NCI-H1930 (cell line): ENCODE measurements at places on chromosomes 2 and 18.

- no peak for DNase-seq
Observed at GRCh38 chr18:58669731-58670378, 1.4 kb upstream of the MALT1 start.

DNA sequence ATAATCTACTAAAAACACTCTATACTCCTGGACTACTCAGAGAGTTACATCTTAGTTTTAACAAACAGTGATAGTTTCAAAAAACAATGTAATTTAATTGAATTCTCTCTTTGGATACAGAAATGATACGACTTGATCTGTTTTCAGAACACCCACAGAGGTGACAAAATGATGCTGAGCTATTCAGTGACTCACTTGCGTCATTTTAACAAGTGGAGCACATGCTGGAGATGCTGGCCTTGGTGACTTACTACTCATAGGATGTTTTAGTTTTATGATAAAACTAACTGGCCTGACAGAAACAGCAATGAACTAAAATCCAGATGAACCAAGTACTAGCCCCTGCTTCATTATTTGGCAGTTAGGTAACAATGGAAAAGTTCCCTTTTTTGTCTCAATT lies 101.3 kb upstream of the ITGB6 start:
- no peak for DNase-seq

DNA sequence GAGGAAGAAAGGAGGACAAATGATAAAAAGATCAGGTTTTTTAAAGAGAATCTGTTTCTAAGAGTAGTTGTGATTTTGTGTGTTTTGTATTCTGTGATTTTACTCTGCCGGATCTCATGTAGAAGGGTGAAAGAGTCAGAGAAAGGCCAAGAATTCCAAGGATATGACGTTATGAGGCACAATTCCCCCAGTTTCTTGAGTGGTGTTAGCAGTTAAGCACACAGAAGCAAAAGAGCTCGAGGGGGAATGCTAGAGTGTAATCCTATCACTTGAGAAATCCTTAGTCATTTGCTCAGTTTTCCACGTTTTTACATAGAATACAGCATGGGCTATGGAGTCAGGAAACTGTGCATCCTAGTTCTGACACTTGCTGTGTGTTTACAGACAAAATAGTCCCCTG lies 34.8 kb downstream of the METTL4 start:
- no peak for DNase-seq

DNA sequence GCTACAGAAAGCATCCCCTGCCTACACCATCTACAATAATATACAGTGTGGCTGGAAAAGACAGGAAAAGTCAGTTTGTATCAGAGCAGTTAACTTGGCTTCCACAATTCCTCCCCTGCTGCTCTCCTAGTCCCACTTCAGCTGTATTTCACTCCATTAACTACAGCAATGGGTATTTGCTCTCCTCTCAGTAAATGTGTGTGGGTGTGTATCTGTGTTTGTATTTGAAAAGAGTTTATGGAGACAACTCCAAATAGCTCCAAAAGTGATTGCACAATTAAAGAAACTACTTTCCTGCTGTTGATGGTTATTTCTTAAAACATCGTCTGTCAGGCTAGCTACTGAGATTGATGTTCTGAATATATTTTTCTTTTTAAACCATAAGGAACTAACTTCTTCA lies 333.7 kb upstream of the FIGN start:
- DNase-seq, result peak; percentile 12

GRCh38 chr2:42118754-42119569 lies 50.2 kb upstream of the EML4 start:
- DNase-seq, result no peak

DNA sequence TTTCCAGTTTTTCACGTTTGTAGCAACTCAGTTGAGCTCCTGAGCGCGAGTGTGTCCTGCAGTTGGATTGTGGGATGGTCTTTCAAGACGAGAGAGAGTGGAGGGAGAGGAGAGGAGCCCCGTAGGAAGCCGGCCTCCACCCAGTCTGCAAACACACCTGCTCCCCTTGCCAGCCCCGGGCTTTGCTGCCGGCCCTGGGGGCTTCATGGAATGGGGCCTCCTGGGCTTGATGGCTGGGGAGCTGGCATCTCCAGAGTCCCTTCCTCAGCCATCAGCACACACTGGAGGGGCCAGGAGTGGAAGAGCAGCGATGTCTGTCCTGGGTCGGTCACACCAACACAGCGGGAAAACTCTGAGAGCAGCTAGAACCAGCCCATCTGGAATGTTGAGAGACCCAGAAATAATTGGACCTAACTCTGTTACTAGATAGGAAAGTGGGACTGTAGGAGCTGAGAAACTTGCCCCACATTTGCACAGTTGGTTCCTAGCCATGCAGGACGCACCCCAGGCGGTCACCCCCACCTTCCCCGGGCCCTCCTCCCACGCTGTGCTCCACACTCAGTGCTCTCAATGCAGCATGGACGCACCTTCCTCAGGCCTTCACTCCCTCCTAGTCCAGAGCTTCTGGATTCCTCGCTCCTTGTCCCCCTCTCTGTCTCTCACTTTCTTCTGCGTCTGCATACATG lies 69.6 kb downstream of the PTGR3 start:
- no peak for DNase-seq

DNA sequence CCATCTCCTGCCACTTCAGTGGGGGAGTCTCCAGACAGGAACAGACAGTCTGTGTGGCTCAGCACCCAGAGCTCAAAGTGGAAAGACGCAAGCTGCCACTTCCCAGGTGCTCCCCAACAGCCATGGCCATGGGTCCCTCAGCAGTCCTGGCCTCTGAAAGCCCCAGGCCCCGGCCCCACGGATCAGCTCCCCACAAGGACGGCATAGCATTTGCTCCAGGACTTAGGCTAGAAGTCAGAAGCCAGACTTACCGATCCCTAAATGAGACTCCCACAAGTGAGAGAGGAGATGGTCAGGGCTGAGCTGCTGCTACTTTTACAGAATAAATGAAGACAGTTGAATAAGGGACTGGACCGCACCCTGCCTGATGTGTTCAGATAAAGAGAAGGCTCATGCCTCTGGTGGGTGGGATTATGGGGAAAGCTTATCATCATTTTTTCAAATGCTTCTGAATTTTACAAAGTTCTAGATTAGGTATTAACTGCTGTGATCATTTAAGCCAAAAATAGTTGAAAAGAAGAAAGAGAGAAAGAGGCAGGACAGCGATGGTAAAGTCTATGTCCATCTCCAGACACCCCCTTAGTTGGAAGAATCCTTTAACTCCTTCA lies 50.5 kb downstream of the ADD2 start:
- no peak for DNase-seq

DNA sequence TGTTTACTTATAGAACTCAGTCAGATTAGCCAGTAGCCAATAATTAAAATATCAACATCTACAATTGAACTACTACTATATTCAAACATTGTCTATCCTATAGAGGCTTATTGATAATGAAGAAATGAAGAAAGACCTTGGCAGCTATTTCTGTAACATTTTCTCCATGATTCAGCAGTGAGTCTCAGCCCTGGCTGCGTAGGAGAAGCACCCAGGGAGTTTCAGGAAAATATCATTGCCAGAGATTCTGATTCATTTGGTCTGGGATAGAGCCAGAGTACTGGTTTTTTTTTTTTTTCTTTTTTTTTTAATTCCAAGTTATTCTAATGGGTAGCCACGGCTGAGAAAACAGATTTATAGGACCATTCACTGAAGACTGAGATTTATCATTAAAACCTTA lies 404.8 kb downstream of the TXNL1 start:
- no peak for DNase-seq

DNA sequence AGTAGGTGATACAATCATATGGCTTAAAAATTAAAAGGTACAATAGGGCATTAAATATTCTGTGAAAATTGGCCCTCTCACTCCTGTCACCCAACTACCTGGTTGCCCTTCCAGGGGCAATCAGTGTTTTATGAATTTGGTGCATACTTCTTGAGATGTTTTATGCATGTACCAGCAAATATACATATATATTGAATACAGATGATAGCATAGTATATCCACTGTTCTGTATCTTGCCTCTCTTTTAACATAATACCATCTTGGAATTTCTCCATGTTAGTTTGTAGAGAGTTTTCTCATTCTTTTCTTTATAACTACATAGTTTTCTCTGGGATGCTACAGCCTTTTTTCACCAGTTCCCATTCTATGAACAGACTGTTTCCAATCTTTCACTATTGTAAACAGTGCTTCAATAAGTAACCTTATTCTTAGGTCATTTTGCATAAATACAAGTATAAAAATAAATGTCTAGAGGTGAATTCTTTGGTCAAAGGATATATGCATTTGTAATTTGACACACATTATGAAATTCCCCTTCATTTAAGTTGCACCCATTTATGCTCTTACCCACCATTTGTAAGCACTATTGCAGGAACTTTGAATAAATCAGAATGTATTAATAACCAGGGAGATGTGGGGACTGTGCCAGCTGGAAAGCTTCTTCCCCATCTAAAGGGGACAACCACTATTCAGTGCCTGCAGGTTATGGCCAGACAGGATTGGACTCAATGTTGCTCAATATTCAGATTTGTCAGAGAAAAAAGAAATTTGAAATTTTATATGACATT lies 225.4 kb downstream of the STK39 start:
- DNase-seq, result no peak

GRCh38 chr18:45637546-45638327 lies 22.5 kb downstream of the SLC14A2 start:
- no peak for DNase-seq

DNA sequence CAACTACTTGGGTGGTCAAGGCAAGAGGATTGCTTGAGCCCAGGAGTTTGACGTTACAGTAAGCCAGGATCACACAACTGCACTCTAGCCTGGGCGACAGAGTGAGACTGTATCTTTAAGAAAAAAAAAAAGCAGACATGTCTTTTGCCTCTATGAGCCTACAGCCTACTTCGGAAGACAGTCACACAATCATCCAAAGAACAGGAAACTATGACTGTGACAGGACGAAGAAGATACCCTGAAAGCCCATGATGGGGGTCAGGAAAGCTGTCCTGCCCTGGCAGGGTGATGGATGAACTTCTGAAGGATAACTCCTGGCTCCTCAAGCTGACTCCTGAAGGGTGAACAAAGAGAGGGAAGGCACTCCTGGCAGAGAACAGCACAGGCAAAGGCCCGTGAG lies 251.7 kb upstream of the SIX2 start:
- DNase-seq, result no peak

- no peak for DNase-seq
Observed at GRCh38 chr2:207048416-207048815, 109.1 kb downstream of the CPO start.

GRCh38 chr2:85659324-85659981 lies 8.5 kb downstream of the SFTPB start:
- DNase-seq, result no peak

DNA sequence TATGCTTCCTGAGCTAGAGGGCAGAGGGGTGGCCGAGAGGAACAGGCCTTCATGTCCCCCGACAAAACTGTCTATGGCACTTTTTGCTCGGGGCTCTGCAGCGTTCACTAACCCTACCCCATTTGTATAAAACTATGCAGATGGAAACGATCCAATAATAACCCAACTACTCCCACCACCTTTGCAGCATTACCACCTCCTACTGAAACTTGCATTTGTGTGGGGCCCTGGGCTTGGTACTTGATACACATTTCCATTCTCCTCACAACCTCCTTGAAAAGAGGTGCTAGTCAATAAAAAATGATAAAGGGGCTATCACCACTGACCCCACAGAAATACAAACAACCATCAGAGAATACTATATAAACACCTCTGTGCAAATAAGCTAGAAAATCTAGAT lies 63.5 kb upstream of the FOSL2 start:
- DNase-seq, result no peak

GRCh38 chr2:218015586-218016521 lies 13.1 kb upstream of the TNS1 start:
- no peak for DNase-seq

GRCh38 chr18:31875301-31875700 lies 67.6 kb downstream of the TRAPPC8 start:
- DNase-seq, result no peak

DNA sequence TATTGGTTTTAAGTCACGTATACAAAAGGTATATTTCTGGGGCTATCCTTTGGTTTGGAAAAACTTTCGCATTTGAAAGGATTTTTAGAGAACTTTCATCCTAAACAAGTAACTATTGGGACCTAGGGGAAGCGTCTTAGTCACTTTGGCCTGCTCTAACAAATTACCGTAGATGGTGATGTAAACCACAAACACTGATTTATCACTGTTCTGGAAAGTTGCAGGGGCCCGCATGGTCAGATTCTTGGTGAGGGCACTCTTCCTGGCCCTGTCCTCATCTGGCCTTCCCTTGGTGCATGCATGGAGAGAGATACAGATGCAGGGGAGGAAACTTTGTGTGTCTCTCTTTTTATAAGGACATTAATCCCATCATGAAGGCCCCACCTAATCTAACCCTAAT lies 49.1 kb upstream of the ANKRD62 start:
- no peak for DNase-seq

DNA sequence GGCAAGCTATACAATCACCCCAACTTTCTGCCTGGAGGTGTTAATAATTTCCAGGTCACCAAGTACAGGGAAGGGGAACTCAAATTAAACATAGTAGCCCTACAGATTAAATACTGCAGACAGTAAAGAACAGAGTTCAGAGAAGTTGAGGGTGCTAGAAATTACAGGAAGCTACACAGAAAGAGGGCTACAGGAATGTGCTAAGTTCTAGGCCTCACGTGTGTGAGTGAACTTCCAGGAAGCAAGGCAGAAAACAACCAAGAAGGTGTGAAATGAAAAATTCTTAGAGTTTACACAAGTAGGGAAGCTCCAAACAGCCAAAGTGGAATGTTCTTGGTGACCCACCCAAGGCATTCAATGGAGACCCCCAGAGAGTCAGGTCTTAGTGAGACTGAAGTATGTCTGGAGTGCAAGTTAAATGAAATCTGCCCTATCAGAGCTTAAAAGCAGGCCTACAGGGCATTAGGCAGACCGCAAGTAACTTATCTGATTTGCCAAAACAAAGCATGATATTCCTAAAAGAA lies 58.1 kb upstream of the RNU4ATAC start:
- DNase-seq, result no peak

DNA sequence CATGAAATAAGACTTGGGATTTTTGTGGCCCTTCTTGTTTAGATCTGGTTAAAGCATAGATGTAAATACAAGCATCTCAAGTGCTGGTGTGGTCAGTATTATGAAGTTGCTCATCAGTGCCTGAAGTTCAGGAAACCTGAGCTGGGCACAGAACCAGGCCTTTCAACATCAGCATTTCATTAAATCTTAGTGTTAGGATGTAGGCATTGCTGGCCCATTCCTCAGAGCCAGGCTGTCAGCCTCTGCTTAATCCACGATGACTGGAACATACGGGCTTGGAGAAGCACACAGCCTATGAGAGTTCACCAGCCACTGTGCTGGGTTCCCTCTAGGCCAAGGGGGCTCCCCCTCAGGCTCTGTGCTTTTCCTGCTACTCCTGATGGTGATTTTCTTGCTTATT lies 270.2 kb downstream of the EN1 start:
- no peak for DNase-seq

- no peak for DNase-seq
Observed at GRCh38 chr2:42917425-42917927, 125.1 kb upstream of the HAAO start.

- DNase-seq, result no peak
Observed at GRCh38 chr18:25873833-25874232, 216.6 kb downstream of the SS18 start.

- peak; percentile 91 for DNase-seq
Observed at GRCh38 chr2:176140513-176141317, 10.6 kb upstream of the HOXD4 start.

GRCh38 chr2:187459256-187459655 lies 11.2 kb upstream of the CALCRL start:
- DNase-seq, result no peak
